ENCODE measurements at places on chromosomes 11 and 22.

DNA sequence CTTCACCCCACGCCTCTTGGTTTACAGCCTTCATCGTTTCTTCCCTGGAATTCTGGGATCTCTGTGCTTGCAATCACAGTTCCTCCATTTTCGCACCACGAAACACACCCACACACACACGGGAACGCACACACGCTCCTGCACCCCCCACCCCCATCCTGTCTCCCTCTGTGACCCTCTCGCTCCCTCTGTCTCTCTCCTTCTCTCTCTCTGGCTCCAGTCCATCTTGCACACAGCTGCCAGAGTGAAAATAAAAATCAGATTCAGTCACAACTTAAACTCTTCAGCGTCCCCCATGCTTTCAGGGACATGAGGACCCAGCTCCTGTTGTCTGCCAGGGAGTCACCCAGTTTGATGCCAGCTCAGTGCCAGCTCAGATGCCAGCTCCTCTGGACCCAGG lies 3.0 kb downstream of the GAL start:
- no peak for DNase-seq

- peak; percentile 93 for DNase-seq
These were observed 89.9 kb downstream of the MTNR1B start for GRCh38 chr11:93059117-93059957.

GRCh38 chr11:17740649-17741235 lies 6.2 kb downstream of the KCNC1 start:
- no peak for DNase-seq

DNA sequence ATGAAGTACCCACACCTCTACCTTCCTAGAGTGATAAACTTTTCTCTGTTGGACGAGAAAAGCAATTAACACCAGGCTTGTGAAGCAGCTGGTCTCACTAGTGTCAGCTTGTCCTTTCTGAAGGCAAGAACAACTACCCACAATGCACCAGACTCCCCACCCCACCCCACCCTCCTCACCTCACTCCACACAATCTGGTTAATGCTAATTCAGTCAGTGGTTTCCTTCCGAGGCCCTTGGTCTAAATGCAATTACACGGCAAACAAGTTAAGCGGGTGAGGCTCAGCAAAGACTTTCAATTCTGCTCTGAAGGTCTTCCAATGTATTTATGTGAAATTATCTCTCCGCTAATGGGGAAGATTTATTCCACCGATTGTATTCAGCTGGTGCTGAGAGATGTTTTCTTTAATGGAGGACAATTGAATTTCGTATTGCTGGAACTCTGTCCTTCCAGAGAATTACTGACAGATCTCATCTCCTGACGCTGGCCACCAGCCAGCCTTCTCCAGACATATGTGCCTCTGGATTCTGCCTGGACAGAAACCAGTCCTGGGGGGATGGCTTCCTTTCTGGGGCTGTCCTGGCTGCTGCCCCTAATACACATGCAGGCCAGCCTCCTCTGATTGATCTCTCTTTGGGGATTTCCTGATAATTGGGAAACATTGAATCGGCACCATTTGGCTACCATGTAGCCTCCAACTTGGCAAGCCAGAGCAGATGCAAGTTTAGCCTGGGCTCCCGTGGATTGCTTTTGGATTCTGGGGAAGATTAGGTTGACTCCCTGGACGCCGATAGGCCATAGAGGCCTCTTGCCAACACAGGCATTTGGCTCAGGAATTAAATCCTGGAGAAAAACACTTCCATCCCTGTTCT lies 165.8 kb upstream of the NARS2 start:
- DNase-seq = no peak
